Hepatocyte (in vitro differentiated cells): ENCODE measurements at places on chromosomes 16 and 17.

DNA sequence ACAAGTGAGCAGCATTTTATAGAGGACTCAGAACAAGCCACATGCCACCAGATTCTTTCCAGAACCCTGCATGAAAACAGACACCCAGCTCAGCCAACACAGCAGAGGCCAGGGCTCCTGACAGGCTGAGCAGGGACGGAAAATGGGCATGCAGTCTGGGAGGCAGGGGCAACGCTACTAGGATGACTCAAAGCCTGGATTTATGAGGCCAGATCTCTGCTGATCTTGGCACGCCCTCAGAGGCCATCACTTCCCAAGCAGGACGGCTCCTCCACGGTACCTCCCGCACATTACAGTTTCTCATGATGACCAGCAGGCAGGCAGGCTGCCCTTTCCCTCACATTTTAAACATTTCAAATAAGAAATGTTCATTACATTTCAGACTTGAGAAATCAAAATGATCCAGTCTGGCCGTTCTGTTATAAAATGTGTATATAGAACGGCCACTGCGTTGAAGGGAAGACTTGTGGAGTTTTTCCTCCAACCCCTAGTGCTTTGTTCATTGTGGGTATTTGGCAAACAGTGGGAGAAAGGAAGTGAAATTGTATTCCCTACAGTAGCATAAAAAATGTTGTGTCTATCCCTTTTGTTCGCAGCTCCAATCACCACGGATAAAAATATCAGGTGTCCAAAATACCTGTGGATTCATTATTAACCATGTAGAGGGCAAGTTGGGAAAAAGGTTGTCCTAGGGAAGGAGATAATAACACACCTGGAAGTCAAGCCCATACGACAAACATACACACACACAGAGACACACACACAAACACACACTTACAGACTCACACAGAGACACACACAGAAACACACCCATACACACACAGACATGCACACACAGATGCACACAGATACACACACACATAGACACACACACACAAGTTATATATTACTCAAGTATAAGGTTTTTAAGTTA lies 64.8 kb upstream of the ADAMTS18 start:
- peak; percentile 59 for DNase-seq

GRCh38 chr17:56548661-56549060 lies 44.8 kb upstream of the NOG start:
- DNase-seq = no peak

DNA sequence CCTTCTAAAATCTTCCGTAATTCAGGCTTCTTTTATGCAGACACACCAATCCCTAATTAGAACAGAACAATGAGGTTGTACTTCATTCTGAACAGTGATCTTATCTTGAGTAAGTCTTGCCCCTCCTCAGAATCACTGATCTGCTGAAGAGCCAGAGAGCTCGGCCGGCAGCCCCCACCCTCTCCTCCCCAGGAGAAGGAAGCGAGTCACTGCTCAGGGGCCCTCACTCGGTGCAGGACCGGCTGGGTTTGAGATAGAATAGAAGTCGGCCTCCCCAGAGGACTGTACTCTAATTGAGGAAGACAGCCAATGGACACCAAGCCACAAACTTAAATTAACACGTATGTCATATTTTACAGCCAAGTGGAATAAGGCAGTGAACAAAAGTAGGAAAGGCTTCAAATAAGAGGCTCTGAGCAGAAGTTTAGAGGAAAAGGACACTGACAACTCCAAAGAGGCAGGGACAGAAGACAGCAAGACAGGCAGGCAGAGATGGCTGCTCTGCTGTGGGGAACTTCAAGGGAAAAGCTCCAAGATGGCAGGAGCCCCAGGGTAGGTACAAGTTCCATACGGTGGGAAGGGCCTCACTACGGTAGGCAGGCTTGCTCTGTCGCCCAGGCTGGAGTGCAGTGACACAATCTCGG lies 18.6 kb downstream of the CREBBP start:
- no peak for DNase-seq

- no peak for DNase-seq
Observed at GRCh38 chr16:11562411-11562810, 24.3 kb downstream of the LITAF start.

DNA sequence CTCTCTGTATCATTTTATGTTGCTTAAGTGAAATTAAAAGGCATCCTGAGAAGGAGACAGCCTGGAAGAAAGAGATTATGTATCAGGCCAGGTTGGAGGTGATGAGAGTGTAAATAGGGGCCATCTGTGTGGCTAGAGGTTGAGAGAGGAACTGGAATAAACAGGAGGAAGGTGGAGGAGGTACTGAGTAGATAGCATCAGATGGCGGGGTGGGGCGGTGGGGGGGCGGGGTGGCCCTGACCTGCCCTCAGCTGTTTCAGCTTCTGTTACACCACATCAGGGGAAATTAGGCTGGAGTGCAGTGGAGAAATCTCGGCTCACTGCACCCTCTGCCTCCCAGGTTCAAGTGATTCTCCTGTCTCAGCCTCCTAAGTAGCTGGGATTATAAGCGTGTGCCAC lies 6.9 kb upstream of the KCNG4 start:
- no peak for DNase-seq

GRCh38 chr17:8186787-8187516 lies 3.0 kb downstream of the BORCS6 start:
- DNase-seq = peak; percentile 96

DNA sequence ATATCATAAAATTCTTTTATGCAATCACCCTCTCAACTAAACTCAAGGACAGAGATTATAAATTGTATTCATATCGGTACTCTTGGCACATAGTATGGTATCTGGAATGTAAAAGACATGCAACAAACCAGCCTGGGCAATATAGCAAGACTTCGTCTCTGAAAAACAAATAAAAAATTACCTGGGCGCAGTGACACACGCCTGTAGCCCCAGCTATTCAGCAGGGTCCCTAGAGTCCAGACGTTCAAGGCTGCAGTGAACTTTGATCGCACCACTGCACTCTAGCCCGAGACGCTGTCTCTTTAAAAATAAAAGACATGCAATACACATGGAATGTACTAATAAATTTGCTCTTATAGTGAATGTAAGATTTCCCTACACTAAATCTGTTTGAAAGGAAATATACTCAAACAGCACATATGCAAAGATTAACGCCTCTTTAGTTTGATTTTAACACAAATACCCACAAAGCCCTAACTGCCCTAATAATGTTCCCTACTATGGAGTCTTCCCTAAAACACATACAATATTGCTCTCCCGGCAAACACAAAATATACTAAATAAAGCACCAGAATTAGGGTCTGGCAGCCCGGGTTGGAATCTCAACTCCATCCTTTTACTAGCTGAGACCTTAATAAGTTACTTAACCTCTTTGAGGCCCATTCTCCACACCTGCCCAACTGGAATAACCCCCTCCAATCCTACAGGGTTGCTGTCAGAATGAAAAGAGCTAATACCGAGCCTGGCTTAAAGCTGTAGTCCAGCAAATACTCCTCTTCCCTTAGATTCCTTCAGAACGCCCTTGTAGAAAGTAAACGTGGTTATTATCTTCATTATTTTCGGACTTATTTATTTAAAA lies 1.2 kb downstream of the ABCA5 start:
- DNase-seq = peak; percentile 41

DNA sequence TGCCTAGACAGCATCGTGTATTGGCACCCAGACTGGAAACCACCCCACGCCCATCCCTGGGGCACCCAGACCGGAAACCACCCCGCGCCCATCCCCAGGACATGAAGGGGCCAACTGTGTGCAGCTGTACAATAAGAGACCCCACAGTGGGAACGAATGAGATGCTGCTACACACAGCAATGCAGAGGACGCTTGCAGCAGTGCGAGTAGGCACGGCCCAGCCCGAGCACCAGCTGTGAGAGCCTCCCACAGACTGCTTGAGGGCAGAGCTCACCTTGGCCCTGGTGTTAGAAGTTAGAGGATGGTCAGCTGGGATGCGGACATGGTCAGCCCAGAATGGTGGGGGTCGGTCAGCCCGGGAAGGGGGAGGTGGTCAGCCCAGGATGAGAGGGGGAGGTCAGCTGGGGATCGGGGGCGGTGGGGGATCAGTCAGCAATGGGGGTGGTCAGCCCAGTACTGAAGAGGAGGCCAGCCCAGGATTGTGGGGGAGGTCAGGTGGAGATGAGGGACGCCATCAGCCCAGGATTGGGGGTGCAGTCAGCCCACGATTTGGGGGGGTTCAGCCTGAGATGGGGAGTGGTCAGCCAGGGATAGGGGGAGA lies 340.0 kb downstream of the C16orf95 start:
- DNase-seq = no peak

DNA sequence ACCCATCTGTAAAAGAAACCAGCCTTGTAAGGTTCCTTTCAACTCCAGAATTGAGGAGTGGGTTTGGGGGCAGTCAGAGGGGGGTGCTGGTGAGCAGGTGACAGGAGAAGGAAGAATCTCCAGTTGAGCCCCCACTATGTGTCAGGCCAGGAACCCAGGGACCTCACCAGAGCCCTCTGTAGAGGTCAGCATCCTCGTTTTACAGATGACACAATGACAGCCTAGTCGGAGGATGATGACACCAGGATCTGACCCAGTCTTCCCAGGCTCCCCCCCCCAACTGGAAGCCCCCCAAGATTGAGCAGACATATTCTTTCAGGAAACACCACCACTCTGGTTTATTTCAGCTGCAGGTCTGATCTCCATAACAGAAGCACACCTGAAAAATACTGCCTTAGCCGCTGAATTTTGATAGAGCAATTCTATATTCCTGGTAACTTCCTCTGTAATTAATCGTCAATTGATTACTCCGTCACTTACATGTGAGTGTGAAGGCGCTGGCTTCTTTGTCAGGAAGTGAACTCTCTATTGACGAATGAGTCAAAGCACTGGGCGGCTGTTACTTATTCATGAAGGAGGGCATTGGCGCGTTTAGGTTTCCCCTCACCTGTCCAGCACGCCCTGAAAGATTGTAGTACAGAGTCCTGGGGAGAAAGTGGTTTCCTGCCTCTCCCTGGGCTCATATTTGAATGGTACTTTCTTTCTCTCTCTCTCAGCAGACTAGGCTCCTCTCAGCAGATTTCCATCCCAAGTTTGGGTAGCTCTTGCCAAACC lies 21.2 kb downstream of the SOCS3 start:
- DNase-seq = no peak

DNA sequence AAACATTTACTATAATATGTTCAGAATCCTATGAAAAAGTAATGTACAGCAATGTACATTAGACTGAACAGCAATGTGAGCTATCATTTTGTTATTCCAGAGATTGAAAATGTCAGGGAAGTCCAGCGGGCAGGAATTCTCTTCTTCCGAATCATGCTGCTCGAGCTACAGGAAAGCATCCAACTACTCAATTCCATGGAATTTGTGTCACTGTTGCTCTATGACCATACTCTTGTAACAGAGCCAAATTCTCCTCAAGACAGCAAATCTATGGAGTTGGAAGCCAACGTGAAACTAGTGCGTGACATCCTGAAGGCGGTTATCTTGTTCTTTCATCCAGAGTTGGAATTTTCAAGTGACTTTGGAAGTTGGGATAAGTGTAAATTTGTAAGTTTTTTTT lies 24.8 kb upstream of the NSRP1 start:
- DNase-seq = no peak

DNA sequence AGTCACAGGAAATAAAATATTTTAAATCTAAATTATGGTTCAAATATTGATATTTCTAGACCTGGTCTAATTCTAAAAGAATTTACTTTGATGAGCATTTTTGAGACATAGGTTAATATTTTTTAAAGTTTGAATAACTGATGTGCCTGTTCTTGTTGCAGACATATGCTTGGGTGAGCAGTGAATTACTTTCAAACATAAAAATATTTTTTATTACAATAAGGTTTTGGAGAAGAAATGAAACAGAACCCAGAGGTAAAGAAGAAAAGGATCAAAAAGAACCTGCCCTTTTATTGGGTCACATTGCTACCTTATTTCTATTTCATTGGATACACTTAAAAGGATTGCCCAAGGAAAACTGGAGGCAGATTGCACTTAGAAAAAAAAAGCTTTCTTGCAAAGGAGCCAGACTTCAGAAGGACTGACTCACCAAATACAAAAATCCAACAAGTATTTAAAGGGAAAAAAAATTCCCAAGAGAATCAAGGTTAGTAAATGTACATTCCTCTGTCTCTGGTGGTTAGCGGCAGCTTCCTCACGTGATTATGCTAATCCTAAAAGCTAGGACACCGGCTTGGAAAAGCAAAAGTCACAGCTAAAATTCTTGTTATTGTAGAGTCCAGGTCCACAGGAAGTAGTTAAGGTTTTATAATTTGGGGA lies 18.5 kb downstream of the ENPP7 start:
- DNase-seq = no peak

- no peak for DNase-seq
Observed at GRCh38 chr17:16446338-16446983, 31.1 kb downstream of the TRPV2 start.

DNA sequence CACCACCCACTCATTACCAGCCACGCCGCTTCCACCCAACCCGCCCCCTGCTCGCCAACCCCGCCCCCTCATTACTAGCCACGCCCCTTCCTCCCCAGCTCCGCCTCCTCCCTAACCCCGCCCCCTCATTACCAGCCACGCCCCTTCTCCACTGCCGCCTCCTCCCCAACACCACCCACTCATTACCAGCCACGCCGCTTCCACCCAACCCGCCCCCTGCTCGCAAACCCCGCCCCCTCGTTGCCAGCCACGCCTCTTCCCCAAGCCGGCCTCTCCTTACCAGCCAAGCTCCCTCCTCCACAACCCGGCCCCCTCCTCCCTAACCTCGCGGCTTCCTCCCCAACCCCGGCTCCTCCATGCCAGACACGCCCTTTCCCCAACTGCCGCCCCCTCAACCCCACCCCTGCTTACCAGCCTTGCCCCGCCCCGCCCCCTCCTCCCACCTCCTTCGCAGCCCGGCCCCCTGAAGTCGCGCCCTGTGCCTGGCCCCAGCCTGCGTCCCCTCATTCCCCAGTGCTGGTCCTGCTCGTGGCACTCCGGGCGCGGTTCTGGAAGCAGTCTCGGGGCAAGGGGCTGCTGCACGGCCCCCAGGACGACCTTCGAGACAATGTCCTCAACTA lies 7.3 kb downstream of the SLC22A31 start:
- DNase-seq = peak; percentile 49

DNA sequence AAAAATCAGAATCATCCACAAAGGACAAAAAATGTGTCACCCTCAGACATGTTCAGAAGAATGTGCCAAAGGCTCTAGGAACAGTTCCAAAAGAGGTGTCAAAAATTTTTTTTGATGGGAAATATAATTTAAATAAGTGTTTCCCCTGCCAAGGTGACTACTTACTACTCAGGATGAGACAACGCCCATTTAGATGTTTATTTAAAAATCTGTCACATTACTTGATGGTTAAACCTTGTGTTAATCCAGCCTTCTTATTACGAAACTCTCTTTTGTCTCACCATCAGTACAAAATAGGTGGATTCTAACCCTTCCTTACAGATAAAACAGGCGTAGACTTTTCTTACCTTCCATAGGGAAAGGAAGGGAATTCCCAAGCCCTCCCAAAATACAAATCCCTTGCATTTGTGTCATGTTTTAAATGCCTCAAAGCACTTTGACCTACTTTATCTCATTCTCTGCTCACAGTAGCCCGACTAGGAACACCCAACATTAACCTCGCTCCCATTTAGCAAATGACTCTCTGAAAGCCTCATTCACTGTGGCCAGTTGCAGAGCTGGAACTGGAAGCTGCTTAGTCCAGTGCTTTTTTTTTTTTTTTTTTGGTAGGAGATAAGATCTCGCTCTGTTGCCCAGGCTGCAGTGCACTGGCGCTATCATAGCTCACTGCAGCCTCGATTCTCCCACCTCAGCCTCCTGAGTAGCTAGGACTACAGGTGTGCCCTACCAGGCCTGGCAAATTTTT lies 5.8 kb upstream of the GNA13 start:
- peak; percentile 43 for DNase-seq
